Epithelial cell of prostate (primary cell): ENCODE measurements at places on chromosomes 7 and 10.

GRCh38 chr7:151761231-151761630 lies 115.7 kb downstream of the PRKAG2 start:
- no peak for DNase-seq

GRCh38 chr10:119364645-119365600 lies 157.6 kb downstream of the GRK5 start:
- no peak for DNase-seq

DNA sequence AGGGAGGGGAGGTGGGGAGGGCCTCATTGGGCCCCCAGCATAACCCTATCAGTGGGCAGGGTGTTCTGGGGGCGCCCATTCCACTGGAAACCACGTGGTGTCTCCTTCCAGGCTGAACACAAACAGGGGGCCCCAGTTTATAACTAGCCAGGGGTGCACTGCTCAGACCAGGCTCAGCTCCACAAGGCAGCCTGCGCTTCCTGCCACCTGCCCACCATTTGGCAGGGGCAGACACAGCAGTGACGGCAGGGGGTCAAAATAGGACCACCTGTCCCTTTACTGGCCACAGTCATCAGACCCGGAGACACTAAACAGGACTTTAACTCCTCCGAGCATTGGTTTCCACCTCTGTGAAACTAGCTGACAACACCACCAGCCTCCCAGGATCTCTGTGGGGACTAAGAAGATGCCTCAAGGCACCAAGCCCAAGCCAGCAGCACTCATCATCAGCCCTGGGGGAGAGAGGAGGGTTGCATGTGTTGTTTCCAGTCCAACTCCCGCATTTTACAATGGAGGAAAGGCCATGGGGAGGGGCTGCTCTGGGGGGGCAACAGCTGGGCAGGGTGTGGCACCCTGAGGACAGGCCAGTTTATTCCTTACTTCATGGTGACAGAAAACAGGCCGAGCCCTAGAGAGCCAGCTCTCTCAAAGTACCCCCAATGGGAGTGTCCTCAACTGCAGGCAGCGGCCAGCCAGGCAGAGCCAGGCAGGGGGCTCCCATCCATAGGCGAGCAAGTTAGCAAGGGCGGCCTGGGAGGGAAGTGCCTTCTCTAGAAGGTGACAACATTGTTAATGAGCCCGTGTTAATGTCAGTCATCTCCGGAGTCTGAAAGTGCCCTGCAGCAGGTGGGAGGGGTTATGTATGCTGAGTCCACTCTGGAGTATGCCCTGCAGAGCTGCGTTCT lies 127.6 kb downstream of the TNS3 start:
- DNase-seq = no peak

DNA sequence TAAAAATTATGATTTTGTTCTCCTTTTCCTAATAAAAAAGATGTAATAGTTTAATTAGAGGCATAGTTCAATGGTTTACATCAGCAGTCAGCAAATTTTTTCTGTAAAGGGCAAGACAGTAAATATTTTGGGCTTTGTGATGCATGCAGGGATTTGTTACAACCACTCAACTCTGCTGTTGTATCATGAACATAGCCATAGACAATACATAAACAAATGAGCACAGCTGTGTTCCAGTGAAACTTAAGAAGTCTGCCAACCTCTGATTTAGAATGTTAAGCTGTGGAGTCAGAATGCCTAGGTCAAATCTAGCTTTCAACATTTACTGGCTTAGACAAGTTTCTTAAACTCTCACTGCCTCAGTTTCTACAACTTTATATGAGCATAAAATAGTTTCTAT lies 31.6 kb downstream of the ASZ1 start:
- no peak for DNase-seq

DNA sequence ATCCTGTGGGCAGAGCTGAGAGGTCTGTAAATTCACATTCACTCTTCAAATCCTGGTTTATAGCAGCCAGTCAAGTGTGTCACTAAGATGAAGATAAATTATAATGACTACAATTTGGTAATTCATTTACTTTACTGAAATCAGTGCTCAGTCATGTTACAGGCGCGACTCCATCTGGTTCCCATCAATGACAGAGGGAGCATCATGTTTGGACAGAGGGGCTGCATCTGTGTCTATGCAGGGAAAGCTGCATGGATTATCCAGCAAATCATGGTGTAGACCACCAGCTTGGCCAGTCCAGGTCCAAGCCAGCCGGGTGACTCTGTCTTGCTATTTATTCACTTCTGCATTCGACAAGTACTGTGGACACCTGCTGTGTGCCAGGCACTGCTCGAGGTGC lies 214.1 kb upstream of the ZNF32 start:
- no peak for DNase-seq

GRCh38 chr10:102845352-102845902 lies 8.2 kb upstream of the CYP17A1 start:
- DNase-seq = no peak

GRCh38 chr7:18663321-18663720 lies 167.8 kb downstream of the HDAC9 start:
- DNase-seq = no peak

GRCh38 chr10:93437086-93437945 lies 44.8 kb downstream of the MYOF start:
- DNase-seq = peak; percentile 87

GRCh38 chr10:68049289-68050078 lies 25.6 kb downstream of the HERC4 start:
- DNase-seq = no peak

DNA sequence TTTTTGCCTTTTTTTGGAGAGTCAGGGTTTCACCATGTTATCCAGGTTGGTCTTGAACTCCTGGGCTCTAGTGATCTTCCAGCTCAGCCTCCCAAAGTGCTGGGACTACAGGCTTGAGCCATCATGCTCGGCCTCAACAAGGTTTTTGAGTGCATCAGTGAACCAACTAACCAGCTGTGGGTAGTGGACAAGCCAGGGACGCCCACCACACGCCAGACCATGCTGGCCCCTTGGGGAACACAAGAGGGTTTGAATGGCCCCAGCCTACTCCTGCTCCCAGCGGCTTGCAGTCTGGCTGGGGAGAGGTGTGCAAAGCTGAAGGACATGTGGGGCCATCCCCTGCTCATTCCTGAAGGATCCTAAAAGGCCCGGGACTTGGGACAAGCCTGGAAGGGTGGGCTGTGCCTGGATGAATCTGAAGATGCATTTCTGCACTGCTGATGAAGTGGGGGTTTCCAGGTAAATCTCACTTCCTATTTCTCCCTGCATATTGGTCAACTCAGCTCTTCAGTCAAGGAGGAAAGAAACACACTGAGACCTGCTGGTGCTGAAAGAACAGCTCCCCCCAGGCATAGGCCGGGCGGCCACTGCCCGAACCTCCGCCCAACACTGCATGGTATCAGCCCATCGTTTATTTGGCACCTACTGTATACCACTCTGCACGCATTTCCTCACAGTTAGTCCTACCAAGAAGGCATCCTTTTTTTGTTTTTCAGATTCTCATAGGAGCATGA lies 6.9 kb downstream of the MMD2 start:
- no peak for DNase-seq

DNA sequence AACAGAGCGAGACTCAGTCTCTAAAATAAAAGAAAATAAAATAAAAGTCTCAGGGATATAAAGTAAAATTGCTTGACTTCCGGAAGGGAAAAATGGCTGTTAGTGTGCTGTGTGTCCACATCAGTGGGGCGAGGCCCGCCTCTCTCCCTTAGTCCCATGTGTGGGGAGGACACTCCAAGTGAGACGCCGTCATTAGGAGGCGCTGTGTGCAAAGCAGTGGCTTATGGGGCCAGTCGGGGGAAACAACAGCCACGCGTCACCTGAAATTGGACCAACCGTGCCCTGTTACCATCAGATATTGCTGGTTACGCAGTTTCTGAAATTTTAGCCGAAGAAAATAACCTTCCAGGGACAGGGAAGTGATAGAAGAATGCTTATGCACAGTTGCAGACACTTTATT lies 15.8 kb downstream of the SFXN4 start:
- DNase-seq = no peak

GRCh38 chr7:44776211-44776610 lies 20.3 kb upstream of the PPIA start:
- no peak for DNase-seq

GRCh38 chr10:80410578-80411145 lies 2.3 kb downstream of the PRXL2A start:
- DNase-seq = no peak

- no peak for DNase-seq
Measured at GRCh38 chr10:27986821-27987220, 12.1 kb downstream of the ODAD2 start.

DNA sequence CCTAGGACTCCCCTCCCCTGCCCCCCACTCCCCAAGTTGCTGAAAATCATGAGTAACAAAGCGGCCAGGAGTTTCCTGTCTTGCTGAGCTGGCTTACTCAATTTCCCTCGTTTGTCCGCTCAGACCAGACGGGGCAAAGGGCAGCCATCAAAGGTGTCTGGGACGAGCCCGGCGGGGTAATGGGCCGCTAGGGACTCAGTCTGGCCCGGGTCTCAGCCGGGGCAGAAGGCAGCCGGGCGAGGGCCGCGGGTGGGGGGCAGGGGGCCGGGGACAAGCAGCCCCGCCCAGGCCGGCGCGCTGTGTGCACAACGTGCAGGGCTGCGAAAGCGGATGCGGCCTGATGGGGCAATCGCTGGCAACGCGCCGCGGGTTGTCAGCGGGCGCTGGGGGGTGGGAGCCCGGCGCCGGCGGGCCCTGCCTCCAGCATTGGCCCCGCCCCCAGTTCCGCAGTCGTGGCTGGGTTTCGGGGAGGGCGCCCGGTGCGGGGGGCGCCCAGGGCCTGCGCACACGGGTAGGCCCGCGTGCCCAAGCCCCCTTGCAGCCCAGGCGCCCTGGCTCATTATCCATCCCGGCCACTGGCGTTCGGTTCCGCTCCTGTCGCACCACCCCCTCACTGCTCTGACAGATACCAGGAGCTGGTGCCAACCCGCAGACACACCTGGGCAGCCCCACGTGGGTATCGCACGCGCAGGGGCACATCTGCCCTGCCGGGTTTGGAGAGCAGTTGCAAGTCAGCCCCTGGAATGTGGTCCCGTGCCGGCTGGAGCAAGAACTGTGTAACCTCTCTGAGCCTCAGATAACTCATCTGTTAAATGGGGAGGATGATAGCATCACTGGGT lies 35.1 kb downstream of the DNAJB12 start:
- DNase-seq = peak; percentile 97

- no peak for DNase-seq
Measured at GRCh38 chr7:158728911-158729645, 24.5 kb upstream of the NCAPG2 start.

DNA sequence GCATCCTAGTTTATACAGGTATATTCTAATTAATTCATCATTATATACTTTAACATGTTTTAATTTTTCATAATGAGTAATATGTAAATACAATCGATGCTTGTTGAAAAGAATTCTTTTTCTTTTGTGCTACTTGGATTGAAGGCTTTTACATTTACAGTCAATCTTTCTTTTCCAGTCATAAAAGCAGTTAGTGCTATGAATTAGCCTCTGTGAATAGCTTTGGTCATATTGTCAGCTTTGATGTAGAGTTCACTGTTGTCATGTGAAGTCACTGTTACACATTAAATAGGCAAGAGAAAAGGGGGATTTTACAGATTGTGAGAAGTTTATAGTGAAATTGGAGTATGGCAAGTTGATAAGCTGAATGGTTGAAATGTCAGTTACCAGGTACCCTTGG lies 103.3 kb upstream of the FAM133B start:
- DNase-seq = no peak

GRCh38 chr7:64685741-64686140 lies 19.8 kb downstream of the ZNF107 start:
- DNase-seq = peak; percentile 26

GRCh38 chr7:39413636-39414223 lies 152.5 kb upstream of the YAE1 start:
- DNase-seq = no peak

DNA sequence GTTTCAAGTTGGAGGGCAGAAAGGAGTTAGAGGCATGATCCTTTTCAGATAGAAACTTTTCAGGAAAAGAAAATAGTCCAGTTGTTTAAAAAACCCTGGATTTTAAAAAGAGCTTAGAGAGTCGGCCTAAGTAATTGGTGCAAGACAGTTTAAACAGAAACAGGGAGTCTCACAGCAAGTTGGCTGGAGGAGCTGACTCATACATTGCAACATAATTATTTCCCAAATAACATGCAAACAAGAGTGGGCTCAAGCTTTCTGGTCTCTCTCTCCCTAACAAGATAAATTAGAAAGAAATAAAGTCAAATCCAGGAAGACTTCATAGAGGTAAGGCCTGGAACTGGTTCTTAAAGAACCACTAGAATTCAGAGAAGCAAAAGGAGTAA lies 100.3 kb upstream of the AGBL3 start:
- DNase-seq = no peak

- no peak for DNase-seq
Measured at GRCh38 chr10:104257235-104257634, 2.5 kb downstream of the GSTO1 start.

GRCh38 chr7:136049818-136050461 lies 72.8 kb upstream of the MTPN start:
- no peak for DNase-seq

DNA sequence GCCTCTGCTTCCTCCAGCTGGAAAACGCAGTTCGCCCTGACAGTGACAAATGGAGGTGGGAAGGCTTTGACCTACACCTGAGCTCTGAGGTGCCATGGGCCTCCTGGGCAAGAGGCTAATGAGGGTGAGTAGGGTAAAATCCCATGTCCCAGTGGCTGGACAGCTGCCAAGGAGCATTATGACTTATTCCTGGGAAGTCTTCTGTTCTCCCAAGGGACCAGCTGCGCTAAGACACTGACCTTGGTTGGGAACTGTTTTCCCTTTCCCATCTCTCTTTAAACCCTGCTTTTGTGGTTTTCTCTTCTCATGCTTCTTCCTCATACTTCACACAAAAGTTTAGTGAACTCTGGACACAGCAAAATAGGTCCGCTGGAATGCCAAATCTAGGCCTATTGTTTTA lies 72.6 kb downstream of the COPG2 start:
- no peak for DNase-seq

DNA sequence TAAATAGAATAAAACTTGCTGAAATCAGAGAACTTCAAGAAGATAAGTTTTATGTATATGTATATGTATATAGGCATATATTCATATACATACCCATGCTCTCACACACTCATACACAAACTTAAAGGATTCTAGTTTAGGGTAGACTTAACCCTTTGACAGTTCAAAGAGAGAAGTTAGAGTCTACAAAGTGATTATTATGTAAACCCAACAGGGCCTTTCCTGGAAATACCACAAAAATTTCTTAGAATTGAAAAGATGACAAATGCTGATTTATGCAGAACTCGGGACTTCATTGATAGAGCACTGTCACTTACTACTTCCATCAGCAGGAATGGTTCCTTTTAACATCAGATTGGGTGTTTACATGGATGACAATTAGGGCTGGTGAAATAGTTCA lies 763.5 kb downstream of the AUTS2 start:
- DNase-seq = no peak

DNA sequence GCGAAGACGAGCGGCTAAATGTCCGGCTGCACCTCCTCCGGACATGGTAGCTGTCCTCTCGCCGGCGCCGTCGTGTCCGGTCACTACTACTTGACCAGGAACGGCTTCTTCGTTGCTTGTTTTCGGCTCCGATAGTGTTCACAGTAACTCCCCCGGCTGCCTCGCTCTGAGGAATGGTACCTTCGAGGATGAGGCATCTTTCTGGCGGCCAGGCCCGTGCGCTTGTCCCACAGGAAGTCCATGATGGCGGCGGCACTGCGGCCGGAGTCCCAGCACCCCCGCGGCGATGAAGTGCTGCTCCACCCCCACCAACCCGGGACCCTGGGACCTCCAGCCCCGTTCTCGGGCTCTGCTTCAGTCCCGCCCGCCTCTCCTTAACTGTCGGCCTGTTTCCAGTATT lies 11.0 kb upstream of the CCDC126 start:
- DNase-seq = no peak

GRCh38 chr10:47077941-47078340 lies 166.7 kb downstream of the PTPN20 start:
- no peak for DNase-seq

GRCh38 chr7:128419257-128419656 lies 9.5 kb upstream of the IMPDH1 start:
- no peak for DNase-seq
